Stimulated activated CD4-positive, alpha-beta T cell treated with anti-CD3 and anti-CD28 coated beads, TNF-alpha, amount 100 ng/mL, for 1 hour (primary cell): ENCODE measurements at places on chromosomes 4 and X.

- DNase-seq: no peak
These were observed 8.5 kb downstream of the MXD4 start for GRCh38 chr4:2253160-2254084.

DNA sequence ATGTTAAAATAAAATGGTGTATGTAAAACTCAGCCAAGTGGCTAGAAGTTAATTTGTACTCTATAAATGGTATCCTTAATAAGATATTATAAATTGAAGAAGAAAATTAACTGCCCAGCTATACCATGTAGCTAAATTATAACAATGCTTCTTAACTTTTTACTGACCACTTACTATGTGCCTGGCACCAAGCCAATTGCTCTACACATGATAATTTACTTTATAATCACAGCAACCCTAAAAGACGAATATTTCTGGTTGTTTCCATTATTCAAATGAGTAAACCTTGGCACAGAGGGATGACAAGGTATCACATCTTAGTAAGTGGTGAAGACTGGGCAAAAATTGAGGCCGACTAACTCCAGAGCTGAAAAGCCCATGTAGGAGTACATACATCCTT, 1506.6 kb downstream of the PCDH7 start:
- no peak for DNase-seq

DNA sequence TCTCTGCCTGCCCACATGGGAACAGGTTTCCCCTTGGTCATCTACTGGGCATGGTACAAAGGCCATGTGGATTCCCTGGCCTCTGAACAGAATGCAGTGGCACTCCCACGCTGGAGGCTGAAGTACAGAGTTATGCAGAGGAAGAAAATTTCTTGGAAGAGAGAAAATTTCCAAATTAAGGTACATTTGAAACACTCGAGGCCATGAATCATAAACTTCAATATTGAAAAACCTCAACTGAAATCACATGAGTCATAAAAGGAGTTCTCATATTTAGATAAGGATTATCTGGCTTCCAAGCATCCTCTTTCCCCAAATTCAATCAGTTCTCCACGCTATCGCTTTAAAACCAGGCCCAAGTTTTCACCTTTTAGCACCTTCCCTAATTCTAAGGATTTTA, 28.1 kb upstream of the TXK start:
- no peak for DNase-seq

DNA sequence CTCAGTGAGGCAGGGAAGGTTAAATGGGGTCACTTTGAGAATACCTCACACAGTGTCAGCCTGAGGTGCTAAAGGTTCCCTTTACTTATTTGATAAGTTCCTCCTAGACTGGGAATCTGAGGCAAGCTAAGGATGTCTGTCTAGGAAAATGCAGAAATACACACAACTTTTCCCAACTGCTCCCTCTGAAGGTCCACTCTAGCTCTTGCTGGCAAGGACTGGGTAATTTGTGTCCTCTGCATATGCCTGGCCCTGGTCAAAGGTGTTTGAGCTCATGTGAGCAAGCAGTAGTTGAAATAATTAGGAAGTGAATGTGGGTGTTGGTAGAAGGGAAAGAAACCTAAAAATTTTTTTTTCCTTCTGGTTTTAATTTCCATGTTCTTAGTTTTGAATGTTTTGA, 21.3 kb downstream of the TXLNG start:
- DNase-seq: no peak

DNA sequence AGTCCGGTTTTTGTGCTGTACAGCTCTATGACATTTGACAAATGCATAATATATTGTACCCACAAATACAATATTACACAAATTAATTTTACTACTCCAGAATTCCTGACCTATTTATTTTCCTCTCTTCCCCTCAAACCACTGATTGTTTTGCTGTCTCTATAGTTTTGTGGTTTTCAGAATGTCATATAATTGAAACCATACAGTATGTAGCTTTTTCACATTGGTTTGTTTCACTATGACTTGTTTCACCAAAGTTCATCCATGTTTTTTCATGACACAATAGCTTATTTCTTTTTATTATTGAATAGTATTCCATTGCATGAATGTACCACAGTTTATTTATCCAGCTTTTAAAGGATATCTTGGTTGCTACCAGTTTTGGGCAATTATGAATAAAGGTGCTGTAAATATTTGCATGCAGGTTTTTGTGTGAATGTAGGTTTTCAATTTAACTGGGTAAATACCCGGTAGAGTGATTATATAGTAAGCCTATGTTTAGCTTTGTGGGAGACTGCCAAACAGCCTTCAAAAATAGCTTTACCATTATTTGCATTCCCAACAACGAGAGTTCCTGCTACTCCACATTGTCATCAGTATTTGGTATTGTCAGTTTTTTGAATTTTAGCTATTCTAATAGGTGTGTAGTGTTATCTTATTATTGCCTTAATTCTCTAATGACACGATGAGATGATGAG, 25.9 kb downstream of the RNF175 start:
- DNase-seq: no peak

- DNase-seq: no peak
These were observed 6.0 kb upstream of the PDGFC start for GRCh38 chr4:156977435-156978160.

- no peak for DNase-seq
These were observed 48.2 kb downstream of the GUCY1B1 start for GRCh38 chr4:155807021-155807420.

DNA sequence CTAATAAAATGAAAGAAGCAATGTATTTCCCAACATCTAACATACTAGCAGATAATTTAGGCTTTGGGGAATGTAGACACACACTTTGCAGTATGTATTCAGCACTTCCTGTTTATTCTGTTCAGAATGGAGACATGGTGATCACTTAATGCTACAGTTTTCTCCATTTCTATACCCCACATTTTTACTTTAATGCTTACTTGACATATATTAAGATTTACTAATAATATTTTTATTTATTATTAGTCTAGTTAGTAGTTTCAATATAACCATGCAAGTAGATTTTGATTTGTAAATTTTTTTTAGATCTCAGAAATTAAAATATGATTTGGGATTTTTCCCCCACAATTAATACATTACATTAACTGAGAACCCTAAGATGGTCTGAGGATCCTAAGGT, 98.4 kb downstream of the PRSS12 start:
- no peak for DNase-seq

DNA sequence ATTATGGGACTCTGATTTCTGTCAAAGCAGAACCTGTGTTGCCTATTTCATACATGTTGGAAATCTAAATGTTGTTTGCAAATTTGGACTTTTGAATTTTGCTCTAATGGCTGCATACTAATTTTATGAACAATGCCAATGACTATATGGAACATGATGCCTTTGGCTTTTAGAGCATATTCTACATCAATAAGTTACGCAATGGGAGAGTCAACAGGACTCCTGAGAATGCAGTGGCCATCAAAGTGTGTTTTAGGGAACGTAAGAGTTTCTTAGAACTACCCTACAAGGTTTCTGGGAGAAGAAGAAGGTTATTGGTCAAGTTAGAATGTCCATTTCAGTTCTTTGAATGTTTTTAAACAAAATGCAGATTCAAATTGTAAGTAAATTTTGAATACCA, 76.1 kb downstream of the SLIT2 start:
- no peak for DNase-seq

DNA sequence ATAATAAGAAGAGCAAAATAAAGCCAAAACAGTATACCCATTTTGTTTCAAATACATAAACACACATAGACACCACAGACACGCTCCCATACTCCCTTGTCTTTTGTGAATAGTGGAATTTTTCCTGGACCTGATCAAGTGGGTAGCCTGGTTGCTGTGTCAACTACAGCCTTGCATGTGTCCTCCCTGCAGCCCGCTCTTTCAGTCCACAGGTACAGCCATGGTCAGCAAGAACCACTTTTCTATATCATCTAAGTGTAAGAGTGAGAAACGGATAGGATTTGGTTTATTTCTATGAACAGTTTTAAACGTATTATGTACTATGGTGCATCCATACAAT, 9.8 kb downstream of the PWWP3B start:
- DNase-seq: no peak
